ENCODE measurements at places on chromosomes 1 and 21. TPM values are rescaled to one million over a fixed set of nuclear protein-coding genes. Genes with fewer than 3 reads are reported as not detected.

NADK gene
- 64.8 TPM for total RNA-seq

TNFRSF14 gene
- total RNA-seq = 36.3 TPM

RIPK4 gene
- total RNA-seq = 24.7 TPM

TARBP1 gene
- total RNA-seq = 27.1 TPM

POGK gene
- 34.8 TPM for total RNA-seq

PCBP3 gene
- not detected for total RNA-seq

ABCA4 gene
- 0.67 TPM for total RNA-seq

GRCh38 chr1:231508497-231508896 lies 20.0 kb upstream of the TSNAX start:
- no peak overlapping the region for H3K4me3 ChIP-seq
- no peaks in the 10 kb centered on the region for H3K27me3 ChIP-seq
- DNase-seq = no peak
- no peak overlapping the region for H3K27ac ChIP-seq

DNA sequence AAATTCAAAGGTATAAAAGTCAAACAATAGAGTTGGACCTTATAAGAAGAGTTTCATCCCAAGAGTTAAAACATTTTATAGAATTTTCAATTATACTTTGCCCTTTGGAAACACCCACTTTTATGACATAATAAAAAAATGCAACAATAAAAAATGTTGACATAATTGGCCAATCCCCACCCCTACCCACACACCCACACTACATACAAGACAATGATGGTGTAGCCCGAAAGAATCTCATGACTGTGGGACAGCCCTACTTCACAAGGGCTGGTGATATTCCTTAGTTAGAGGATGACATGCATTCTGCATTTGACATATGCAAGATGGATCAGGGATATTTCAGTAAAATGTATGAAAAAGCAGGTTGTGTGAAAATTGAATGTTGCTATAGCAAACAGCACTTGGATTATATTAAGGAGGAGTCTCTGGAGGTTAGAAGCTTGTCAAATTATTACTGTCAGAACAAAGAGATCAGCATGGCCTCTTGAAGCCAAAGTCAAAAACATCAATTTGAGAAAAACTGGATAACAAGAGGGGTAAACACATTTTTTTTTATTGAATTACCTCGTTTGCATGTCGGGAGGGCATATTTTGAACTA lies 133.0 kb upstream of the SAMSN1 start:
- H3K4me3 ChIP-seq = no peak overlapping the region
- no peaks in the 10 kb centered on the region for H3K27me3 ChIP-seq
- no peaks in the 10 kb centered on the region for H3K4me1 ChIP-seq
- no peaks in the 10 kb centered on the region for H3K36me3 ChIP-seq
- H3K27ac ChIP-seq = no peak overlapping the region
- DNase-seq = no peak

DNA sequence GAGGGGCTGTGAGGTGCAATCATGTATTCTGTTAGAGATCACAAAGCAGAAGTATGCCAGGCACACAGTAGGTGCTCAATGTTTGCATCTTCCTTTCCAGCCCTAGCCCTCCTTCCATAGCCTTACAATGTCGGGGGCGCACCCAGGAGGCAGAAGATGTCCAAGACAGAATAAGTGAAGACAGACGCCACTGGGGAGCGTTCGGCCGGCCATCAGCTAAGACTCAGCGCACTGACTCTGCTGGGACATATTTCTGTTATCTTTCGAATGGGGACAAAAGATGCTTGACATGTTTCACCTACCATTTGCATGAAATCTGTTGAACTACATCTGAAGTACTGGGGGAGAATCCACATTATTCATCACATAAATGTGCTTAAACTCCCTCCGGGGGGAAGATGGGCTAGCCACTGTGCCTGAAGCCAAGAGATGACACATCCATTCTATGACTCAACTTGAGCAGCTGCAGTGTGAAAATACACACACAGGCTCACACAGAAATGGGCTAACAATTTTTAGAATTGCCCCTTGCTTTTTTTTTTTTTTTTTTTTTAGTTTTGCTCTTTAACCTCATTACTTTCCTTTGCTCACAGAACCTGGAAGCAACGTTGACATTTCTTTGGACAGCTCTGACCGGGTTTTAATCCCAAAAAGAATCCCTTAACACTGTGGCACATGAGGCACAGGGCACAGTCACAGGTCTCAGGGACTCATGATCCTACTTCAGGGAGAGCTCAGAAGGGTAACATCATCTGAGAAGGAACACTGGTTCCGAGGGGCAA lies 7.9 kb downstream of the TIAM1 start:
- H3K4me1 ChIP-seq = no peaks in the 10 kb centered on the region
- H3K4me3 ChIP-seq = no peak overlapping the region
- H3K27me3 ChIP-seq = no peaks in the 10 kb centered on the region
- no peaks in the 10 kb centered on the region for H3K36me3 ChIP-seq
- no peak for DNase-seq

DNA sequence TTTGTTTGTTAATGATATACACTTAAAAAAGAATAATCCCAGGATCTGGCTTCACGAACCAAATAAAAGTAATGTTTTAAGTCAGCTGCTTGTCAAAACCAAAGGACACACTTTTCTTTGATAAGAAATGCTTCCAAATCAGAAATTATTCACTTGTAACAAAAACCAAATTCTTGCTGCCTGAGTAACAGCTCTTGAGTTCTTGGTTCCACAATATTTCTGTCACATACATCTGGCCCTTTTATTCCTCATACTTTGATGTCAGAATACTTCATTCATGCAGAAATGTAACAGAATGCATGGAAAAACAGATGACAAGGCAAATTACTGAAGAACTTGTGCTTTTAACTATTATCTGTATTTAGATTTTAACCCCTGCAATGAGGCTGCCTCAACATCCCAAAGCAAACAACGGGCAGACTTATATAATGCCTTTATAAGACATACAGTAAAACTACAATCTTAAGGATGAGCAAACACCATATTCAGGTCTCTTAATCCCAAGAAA lies 1.5 kb downstream of the VAMP4 start:
- peaks cover 4% of the 10 kb centered on the region for H3K36me3 ChIP-seq
- H3K4me1 ChIP-seq = peaks cover 25% of the 10 kb centered on the region
- H3K4me3 ChIP-seq = peak overlapping the region; percentile 88
- no peaks in the 10 kb centered on the region for H3K27me3 ChIP-seq
- no peak overlapping the region for H3K27ac ChIP-seq

- DNase-seq = no peak
- no peaks in the 10 kb centered on the region for H3K36me3 ChIP-seq
- no peak overlapping the region for H3K4me3 ChIP-seq
- no peak overlapping the region for H3K27ac ChIP-seq
- no peaks in the 10 kb centered on the region for H3K4me1 ChIP-seq
- no peaks in the 10 kb centered on the region for H3K27me3 ChIP-seq
These were observed 264.5 kb downstream of the MRPL39 start for GRCh38 chr21:25342816-25343215.

- H3K36me3 ChIP-seq = no peaks in the 10 kb centered on the region
- no peaks in the 10 kb centered on the region for H3K27me3 ChIP-seq
- no peak overlapping the region for H3K27ac ChIP-seq
- no peak for DNase-seq
These were observed 18.5 kb downstream of the SLC35A3 start for GRCh38 chr1:99988210-99988765.

GRCh38 chr1:181488866-181489265 lies 5.5 kb downstream of the CACNA1E start:
- no peaks in the 10 kb centered on the region for H3K36me3 ChIP-seq
- no peaks in the 10 kb centered on the region for H3K27me3 ChIP-seq
- H3K4me3 ChIP-seq = no peak overlapping the region
- H3K4me1 ChIP-seq = peaks cover 4% of the 10 kb centered on the region
- H3K27ac ChIP-seq = no peak overlapping the region

- H3K36me3 ChIP-seq = no peaks in the 10 kb centered on the region
- H3K4me3 ChIP-seq = no peak overlapping the region
- no peak for DNase-seq
These were observed 466.1 kb downstream of the KCNT2 start for GRCh38 chr1:196142111-196142640.

- no peaks in the 10 kb centered on the region for H3K36me3 ChIP-seq
- no peak overlapping the region for H3K27ac ChIP-seq
- no peaks in the 10 kb centered on the region for H3K4me1 ChIP-seq
- H3K27me3 ChIP-seq = no peaks in the 10 kb centered on the region
These were observed 1695.3 kb downstream of the BRINP3 start for GRCh38 chr1:188782220-188782841.

DNA sequence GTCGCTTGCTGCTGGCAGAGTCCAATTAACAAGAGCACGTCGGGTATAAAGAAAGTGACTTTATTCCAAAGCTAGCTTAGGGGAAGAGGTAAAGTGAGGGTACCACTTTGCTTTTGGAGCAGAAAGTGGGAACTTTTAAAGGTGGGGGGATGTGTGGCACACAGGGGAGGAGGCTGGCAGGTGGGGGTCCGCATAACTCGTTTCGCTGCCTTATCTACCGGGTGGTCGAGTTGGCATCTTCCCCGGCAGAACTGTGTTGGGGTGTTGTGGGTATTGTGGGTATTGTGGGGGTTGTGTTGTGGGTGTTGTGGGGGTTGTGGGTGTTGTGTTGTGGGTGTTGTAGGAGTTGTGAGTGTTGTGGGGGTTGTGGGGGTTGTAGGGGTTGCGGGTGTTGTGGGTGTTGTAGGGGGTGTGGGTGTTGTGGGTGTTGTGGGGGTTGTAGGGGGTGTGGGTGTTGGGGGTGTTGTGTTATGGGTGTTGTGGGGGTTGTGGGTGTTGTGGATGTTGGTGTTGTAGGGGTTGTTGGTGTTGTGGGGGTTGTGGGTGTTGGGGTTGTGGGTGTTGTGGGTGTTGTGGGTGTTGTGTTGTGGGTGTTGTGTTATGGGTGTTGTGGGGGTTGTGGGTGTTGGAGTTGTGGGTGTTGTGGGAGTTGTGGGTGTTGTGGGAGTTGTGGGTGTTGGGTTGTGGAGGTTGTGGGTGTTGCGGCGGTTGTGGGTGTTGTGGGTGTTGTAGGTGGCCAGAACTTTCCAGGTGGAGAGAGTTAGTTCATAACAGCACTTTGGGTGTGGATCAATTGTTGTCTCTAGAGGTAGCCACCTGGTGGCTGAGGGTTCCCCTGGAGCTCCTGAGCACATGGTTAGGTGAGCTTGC lies 52.7 kb downstream of the AGPAT3 start:
- H3K27ac ChIP-seq = no peak overlapping the region
- DNase-seq = no peak
- peaks cover 38% of the 10 kb centered on the region for H3K4me1 ChIP-seq

DNA sequence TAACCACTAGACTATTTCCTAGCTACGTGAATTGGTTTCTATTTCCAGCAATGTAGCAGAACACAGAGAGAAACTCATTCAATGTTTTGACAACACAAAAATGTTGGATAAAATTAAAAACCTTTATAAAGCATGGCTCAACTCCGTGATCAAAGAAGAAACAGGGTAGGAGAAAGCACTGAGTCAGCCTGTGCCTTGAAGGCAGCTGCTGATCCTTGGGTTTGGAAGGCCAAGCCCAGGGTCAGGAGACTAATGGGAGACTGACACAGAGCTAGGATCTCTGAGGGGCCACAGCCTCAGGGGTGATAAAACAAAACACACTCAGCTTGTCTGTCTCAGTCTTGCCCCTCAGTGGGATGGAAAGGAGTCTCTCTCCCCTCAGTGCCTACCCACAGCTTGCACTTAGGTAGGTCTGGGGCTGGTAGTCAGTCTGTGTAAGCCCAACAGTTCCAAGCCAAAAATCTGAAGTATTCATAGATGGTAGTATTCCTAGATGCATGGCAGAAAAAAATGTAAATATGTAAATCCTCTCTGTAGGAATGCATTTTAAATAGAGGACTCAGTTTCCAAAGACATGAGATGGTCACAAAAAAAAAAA lies 53.3 kb downstream of the B3GALNT2 start:
- no peaks in the 10 kb centered on the region for H3K27me3 ChIP-seq
- peaks cover 10% of the 10 kb centered on the region for H3K36me3 ChIP-seq
- peak; percentile 31 for DNase-seq
- H3K27ac ChIP-seq = peak overlapping the region; percentile 67
- no peaks in the 10 kb centered on the region for H3K4me1 ChIP-seq
- H3K4me3 ChIP-seq = no peak overlapping the region

DNA sequence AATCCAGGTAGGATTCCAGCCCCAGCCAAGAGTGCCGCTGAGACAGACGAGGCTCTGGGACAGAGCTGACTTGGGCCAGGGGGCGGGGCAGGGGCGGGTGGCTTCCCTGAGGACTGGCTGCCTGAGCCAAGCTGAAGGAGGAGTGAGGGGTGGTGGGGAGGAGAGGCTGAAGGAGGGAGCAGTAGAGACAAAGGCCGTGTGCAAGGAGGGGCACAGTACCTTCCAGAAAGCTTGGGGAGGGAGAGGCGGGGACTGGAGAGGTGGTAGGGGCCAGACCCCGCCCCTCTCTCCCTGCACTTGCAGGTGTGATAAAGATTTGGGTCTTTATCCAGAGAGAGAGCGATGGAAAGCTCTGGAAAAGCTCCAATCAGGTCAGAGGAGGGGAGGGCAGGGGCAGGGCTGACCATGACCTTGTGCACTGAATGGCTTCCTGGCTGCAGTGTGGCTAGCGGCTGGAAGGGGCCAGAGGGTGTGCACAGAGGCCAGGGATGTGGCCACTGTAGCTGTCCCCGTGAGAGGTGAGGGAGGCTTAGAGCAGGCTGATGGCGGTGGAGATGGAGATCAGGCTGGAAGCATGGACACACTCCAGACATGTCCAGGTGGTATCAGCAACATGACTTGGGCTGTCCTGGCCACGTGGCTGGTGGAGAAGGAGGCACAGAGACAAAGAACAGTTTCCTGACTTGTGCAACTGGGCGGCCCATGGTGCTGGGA lies 6.7 kb upstream of the EPHA8 start:
- H3K36me3 ChIP-seq = no peaks in the 10 kb centered on the region
- no peaks in the 10 kb centered on the region for H3K4me1 ChIP-seq
- H3K4me3 ChIP-seq = no peak overlapping the region

DNA sequence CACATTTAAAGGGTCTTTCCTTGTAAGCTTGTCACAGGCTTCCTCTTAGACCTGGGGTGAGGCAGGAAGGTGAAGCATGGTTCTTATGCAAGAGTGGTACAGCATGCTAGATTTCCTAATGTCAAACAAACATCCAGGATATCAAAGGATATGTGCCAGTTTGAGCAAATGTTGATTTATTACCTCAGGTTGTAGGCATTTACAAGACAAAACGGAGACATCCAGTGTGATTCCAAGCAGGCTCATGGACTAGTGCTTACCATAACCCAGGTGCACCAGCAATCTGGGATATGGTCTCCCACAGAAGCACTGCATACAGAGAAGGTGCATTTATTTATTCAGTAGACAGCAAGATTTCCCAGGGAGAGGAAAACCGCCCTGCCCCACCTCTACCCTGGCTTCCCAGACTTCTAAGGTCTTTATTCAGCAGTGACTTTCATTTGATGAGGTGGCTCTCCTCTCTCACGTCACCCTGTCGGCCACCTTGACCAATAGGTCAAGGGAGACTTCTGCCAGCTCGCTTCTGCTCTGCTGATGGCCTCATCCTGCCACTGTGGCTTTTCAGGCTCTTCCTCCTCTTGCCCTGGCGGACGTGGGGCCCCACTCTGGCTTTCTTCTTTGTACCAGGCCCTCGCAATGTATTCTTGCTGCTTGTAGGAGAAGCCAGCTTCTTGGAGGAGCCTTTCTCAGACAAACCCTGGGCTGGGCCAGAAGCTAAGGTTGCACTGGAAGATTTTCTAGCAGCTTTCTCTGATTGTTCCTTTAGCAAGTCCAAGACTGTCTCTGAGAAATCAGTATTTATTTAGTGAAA lies 25.6 kb downstream of the HHIPL2 start:
- H3K27me3 ChIP-seq = no peaks in the 10 kb centered on the region
- H3K27ac ChIP-seq = no peak overlapping the region
- no peak for DNase-seq
- no peak overlapping the region for H3K4me3 ChIP-seq
- no peaks in the 10 kb centered on the region for H3K4me1 ChIP-seq

All from thyroid gland (tissue), 4 donors.